ENCODE measurements at places on chromosomes 13 and 19. TPM values are rescaled to one million over a fixed set of nuclear protein-coding genes. Genes with fewer than 3 reads are reported as not detected.

- DNase-seq: no peak
Measured at GRCh38 chr19:7676376-7676775, 514 bp upstream of the MCEMP1 start.

The OVOL3 gene
- not detected for total RNA-seq

The C19orf38 gene
- 0.28 TPM for total RNA-seq

DNA sequence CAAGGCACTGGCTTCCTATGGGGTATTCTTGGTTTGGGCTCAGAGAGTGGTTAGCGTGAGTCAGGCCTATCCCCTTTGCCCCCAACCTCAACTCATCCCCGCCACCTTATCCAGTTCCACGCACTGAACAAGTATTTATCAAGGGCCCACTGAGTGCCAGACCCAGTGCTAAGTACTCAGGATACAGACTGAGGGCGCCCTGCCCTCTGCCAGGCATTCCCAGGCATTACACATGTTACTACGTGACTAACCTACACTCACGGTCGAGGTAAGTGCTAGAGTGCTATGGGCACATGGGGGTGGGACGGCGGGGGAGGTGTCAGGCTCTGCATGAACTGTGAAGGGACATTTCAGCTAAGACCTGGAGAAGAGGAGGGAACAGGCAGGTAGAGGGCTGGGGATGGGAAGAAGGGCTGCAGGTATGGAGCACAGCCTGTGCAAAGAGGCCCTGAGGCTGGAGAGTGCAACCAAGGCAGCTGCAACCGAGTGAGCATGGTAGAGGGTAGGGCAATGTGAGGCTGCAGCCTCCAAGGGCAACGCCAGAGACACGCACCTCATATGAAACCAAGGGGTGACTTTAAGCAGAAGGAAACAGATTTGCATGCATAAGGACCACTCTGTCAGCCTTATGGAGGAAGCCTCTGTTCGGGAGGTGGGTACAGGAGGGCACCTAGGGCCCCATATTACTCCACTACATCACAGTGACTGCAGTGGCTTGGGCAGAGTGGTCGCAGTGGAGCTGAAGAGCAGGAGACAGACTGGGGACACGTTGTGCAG, 22.5 kb downstream of the DHRS12 start:
- peak; percentile 24 for DNase-seq

DNA sequence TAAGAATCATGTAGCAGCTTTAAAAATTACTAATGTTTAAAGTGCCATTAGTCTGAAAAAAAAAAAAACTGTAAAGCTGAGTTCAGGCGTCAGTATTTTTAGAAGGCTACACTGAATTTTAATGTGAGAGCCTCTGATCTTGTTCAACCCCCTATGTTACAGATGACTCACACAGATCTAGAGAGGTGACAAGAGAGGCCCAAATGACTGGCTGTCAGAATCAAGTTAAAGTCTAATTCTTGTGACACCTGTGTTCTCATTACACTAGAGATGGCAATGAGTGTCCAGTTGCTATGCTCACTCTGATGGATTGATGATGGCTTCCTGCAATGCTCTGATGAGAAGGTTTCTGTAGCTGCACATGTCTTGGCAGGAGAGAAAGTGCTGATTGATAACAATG, 203.5 kb upstream of the OBI1 start:
- DNase-seq: no peak

DNA sequence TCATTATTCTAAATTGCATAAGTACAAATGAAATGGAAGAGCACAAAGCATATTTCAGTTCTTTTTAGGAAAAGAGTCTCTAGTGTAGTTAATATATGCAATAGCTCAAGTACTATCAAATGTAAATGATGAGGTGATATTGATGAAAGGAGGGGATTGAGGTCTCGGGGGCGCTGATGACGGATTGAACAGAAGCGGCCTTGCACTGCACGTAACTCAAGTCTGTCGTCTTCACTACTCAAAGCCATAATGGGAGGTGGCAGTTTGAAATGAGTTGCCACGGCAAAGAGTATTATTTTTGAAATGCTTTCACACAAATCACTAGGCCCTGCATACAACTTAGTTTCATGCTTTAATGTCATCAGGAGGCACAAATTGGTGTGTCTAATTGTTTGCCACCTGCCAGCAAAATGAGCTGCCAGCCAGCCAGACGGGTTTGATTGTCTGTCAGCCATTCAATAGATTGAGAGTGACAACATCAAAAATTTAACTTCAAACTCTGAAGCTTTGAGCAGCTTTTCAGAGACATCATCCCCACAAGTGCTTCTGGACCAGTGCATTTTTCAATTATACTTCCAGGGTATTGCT, 256.6 kb downstream of the NBEA start:
- DNase-seq: no peak

GRCh38 chr19:30023330-30023729, 81.3 kb downstream of the URI1 start:
- no peak for DNase-seq

Measured in IMR-90 (cell line).